ENCODE measurements at places on chromosomes 1 and 21.

DNA sequence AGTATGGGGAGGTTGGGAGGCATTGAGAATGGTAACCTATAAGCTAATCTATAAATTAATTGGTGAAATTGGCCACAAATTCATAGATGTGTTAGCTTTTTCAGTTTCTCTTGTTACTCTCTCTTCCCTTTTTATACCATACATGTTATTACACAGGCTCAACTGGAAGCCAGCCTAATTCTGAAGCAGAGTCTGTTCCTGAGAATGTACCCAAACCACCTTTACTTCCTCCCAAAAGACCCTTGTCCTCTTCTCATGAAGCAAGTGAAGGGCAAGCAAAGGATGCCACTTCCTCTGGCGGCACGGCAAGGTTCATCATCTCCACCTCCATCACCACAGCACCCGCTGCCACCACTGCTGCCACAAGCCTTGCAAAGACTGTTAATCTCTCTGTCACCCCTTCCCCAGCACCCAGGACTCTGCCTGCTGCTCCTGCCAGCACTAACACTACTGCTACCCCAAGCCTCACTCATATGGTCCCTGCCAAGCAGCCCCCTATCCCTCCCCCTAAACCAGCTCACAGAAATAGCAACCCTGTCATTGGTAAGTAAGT, 39.5 kb upstream of the RCC1 start:
- DNase-seq = no peak

DNA sequence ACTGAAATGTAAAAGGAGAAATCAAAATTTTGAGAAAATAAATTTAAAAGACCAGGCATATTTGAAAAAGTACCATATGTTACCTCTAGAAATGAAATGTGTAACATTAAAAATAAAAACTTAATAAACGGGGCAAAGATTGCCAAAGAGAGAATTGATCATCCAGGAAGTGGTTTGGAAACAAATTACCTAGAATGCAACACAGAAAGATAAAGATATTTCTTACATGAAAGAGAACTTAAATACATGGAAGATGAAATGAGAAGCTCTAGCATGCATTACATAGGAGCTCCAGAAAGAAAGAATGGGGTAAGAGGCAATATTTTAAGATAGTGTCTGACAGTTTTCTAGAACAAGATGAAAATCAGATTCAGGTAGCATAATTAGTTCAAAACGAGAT, 235.9 kb upstream of the IRF2BP2 start:
- DNase-seq = no peak

DNA sequence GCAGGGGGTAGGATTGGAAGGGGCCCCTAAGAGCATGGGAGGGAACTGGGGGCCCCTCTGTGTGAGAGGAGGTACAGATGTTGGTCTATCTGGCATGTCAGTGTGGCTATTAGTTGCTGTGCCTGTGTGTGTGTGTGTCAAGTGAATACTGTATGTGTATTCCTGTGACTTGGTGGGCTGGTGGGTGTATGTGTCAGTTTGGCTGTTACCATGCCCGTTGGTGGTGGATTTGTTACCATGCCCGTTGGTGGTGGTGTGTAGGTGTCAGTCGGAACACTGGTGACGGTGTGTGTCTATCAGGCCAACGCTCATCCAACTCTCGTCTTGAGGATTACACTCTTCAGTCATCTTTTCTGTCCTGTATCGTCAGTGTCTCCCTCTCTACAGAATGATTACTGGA, 22.6 kb downstream of the TFAP2E start:
- no peak for DNase-seq

DNA sequence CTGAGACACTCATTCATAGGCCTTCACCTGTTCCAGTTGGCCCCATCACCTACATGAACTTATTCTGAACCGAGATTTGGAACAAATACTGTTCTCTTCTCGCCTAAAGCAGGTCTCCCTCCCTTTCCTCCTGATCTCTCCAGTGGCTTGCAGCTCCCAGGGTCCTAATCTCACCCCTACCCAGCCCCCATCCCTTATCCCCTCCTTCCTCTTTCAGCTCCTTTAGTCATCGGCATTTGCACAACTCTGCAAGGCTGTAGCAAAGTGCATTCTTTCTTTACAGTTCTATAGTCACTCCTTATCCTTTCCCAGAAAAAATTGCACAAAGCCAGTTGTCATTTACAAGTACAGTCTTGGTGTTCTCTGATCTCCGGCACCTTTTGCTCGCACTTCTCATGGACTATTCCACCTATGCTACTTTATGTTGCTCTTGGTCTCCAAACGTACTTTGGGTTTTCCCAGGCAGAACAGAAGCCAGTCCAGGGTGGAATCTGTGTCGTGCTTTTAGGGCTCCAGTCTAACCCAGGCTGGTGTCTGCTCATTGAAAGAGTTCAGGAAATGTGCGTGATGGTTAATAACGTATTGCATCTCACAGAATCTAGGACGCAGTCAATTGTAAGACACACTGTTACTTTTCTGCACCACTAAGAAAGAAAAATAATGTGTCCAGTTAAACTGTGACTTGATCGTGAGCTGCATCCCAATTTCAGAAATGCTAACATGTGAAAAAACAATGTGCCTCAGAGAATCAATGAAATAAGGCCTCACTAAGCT, 965 bp downstream of the ABCA4 start:
- DNase-seq = no peak

DNA sequence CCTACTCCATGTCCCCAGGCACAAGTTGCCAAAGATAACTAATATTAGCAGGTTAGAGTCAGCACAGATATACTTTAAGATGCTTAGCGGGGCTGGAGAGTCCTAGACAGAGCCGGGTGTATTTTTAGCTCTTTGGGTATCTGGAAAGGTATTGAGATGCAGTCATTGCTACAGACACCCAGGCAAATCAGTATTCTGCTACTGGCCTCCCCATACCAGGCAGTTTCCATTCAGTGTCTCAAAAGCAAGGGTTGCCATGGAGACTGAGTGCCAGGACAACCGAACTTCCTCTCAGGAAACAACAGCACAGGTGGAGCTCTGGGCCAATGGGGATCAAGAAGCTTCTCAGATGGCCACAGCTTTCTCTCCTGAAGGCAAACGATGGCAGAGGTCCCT, 45.3 kb downstream of the KCNC4 start:
- no peak for DNase-seq

GRCh38 chr1:23554481-23555269, 4.6 kb downstream of the ID3 start:
- peak; percentile 94 for DNase-seq

- DNase-seq = no peak
These were observed 1.8 kb upstream of the CAP1 start for GRCh38 chr1:40038697-40039096.

DNA sequence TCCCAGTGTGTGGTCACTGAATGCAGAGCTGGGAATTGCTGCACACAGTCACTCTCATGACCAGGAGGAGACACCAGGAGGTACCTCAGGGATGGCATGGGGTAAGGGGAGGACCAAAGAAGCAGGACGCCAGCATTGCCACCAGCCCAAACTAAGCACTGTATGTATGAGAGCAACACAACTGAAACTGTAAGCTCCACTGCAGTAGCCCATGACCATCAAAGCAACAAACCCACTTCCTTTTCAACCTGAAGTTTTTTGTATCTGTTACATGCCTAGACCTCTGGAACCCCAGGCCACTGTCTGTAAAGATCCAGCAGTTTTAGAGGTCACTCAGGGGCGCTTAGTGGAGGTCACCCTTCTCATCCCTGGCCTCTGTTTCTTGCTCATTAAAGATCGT, 164.3 kb downstream of the SETD4 start:
- no peak for DNase-seq

- DNase-seq = no peak
These were observed 8.4 kb upstream of the PAXBP1 start for GRCh38 chr21:32779983-32780382.

- DNase-seq = no peak
These were observed 12.8 kb upstream of the ASCL5 start for GRCh38 chr1:201139756-201140155.

DNA sequence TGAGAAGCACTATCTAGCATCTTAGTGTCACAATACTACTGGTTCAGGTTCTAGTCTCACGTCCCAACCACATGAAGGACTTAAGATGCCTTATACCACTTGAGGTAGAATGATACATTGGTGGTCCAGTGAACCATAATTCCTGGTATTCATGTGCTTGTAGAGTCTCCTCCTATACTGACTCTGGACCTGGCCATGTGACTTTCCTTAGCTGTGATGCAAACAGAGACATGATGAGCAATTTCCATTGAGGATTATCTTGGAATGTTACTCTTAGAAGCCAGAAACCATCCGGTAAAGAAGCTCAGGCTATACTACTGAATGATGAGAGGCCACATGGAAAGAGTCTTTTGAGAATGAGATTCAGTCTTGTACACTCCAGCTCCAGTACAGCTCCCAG, 105.7 kb downstream of the NME7 start:
- peak; percentile 6 for DNase-seq

DNA sequence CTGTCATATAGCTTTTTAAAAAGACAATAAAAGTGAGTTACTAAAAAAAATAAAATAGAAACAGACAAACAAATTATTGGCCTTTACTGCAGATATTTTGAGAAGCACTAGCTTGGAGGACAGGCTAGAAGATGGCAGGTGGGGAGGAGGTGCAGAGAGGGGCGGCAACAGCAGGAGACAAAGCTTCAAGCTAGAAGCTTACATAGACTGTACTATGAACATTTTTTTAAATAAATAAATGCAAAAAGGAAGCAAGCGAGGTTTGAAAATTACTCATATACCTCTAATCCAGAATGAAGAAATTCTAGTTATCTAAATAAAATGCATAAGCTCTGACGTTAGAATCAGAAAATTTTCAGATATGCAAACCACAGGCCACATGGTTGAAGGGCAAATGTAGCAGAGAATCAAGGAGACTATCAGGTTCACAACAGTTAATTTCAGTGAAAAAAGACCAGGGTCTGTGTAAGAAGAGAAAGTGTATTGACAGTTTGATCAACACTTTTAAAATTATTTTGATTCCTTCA, 54.9 kb downstream of the NRIP1 start:
- DNase-seq = peak; percentile 92

GRCh38 chr1:116454940-116455339, 81.9 kb downstream of the ATP1A1 start:
- DNase-seq = no peak

DNA sequence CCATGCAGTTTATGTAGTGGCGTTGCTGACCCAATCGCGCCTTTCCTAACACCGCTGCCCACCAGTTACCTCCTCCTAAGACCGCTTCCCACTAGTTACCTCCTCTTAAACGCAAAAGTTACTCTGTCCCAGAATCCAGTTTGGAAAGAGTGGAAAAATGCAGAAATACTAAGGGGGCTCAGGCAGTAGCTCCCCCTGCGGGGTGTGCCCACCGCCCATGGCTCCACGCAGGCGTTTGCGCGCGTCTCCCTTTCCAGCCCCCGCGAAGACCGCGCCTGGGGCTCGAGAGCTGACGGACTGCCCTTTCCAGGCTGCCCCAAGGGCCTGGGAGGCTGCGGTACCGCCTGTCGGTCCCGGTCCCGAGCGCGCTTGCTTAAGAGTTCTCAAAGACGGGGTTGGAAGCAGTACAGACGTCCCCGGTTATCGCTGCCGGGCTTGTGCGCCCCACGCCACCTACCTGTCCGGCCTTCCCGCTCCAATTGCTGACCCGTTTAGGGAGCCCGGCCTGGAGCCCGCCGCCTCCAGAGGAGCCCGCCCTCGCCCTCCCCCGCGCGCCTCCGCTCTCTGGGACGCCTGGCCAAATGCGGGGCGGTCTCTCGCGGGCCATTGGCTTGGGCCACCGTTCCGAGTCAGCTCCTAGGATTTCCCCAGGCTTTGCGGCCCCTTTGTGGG, 414.1 kb upstream of the ESRRG start:
- DNase-seq = no peak

DNA sequence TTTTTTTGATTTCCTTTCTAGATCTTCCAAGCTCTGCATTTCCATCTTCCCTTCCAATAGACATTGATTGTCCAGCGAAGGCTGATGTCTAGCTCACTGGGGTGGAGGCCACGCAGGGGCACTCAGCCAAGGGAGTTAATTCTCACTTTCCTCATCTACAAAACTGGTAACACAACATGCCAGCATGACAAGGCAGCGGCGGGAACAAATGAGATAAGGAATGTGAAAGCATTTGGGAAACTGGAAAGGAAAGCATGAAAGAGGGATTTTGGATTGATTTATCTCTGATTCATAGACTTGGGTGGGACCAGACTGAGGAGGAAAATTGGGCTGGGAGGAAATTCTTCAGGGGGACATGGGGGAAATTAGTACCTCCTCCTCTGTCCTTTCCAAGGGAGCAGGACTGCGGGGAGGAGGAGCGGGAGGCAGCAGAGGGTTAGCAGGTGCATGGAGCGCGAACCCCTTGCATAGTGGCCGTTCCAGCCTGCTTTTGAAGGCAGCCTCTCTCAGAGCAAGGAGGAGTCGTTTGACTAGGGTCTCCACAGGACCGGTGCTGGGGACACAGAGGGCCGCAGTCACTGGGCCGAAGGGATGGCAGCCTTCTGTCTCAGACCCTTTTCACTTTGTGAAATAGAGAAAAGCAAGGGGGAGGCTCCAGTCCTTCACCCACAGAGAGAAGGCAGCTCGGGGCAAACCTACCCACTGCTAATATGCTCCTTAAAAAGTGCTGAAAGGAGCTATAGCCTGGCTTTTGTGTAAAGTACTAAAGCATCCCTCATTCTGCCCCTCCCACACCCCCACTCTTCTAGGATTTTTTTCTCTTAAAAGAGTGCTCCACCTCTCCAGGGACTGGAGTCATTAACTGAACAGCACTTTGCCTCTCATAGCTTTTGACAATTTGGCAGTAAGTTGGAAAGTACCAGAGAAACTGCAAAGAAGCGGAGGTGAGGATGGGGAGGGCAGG, 89.2 kb downstream of the PLXNA2 start:
- no peak for DNase-seq

GRCh38 chr1:104932949-104933679, 1183.4 kb downstream of the AMY1C start:
- DNase-seq = no peak

DNA sequence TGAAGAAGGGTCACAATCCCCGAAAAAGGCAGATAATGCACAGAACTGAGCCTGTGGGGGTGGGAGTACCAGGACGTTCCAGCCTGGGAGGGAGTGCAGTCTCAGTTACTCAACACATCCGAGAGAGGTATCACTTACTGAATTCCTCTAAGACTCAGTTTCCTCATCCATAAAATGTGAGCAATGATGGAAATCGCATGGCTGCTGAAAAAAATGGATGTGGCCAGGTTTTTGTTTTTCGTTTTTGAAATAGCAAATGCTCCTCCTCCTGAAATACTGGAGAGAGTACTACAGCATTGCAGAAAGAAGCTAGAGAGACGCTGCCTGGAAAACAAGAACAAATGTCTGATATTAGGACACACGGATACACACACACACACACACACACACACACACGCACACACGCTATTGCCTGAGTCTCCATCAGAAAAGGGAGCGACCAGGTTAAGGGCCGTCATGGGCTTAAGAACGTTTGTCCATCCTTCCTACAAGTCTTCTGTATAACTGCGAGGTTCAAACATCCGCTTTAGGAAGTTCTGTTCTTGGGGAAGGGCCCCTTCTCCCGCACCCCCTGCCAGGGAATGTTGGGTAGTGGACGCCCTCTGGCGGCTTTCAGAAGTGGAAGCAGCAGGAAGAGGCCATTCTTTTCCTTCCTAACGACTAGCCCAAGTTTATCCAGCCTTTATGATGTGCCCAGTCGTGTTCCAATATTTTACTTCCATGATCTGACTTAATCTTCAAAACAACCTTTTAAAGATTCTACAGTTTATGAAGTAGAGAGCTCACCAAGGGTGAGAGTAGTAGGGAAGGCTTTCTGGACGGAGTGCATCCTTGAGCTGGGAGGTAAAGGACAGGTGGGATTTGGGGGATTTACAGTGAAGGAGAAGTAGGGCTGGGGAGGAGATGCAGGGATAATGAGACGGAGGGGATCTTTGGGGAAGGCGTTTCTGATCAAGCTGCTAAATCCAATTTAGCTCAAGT, 699 bp upstream of the NES start:
- peak; percentile 83 for DNase-seq

- DNase-seq = no peak
These were observed 6.7 kb downstream of the ADIPOR1 start for GRCh38 chr1:202951437-202951836.
